ENCODE measurements at places on chromosomes 1 and 21. TPM values are rescaled to one million over a fixed set of nuclear protein-coding genes. Genes with fewer than 3 reads are reported as not detected.

OR2AJ1 gene
- total RNA-seq, result not detected

THEM4 gene
- 12.2 TPM for total RNA-seq

JTB gene
- total RNA-seq, result 281 TPM

GSTM5 gene
- total RNA-seq, result not detected

CAMK1G gene
- total RNA-seq, result not detected

KCNK2 gene
- not detected for total RNA-seq

TRIM46 gene
- total RNA-seq, result not detected

LAMB3 gene
- 120 TPM for total RNA-seq

MRPS15 gene
- 184 TPM for total RNA-seq

OR2L3 gene
- not detected for total RNA-seq

C1orf105 gene
- not detected for total RNA-seq

AMY2B gene
- total RNA-seq, result 1.2 TPM

LCE2B gene
- not detected for total RNA-seq

SYCP1 gene
- not detected for total RNA-seq

MYOG gene
- not detected for total RNA-seq

HTR6 gene
- not detected for total RNA-seq

FAM131C gene
- total RNA-seq, result 0.43 TPM

YIPF1 gene
- total RNA-seq, result 8.5 TPM

HES5 gene
- 0.28 TPM for total RNA-seq

LAD1 gene
- 238 TPM for total RNA-seq

TMEM79 gene
- 4.4 TPM for total RNA-seq

SEC16B gene
- total RNA-seq, result 1.5 TPM

GUCA2B gene
- total RNA-seq, result 0.26 TPM

PLA2G2C gene
- total RNA-seq, result not detected

ERICH3 gene
- total RNA-seq, result not detected

NBPF20 gene
- total RNA-seq, result 0.39 TPM

FCGR3A gene
- total RNA-seq, result not detected

RGS16 gene
- 5.1 TPM for total RNA-seq

CD5L gene
- total RNA-seq, result not detected

OR4F29 gene
- not detected for total RNA-seq

GBP1 gene
- 1.8 TPM for total RNA-seq

CD55 gene
- 55.0 TPM for total RNA-seq

EPHB2 gene
- total RNA-seq, result 2.0 TPM

EPS15 gene
- 9.4 TPM for total RNA-seq

KRTAP11-1 gene
- not detected for total RNA-seq

C1QC gene
- total RNA-seq, result not detected

YBX1 gene
- total RNA-seq, result 1,047 TPM

BSND gene
- total RNA-seq, result 0.10 TPM

TADA1 gene
- 5.7 TPM for total RNA-seq

HSPB7 gene
- not detected for total RNA-seq

MMEL1 gene
- total RNA-seq, result 23.0 TPM

FCRL1 gene
- 0.28 TPM for total RNA-seq

RGS7 gene
- total RNA-seq, result 0.31 TPM

SSBP3 gene
- total RNA-seq, result 18.2 TPM

MTOR gene
- total RNA-seq, result 42.5 TPM

NUP210L gene
- total RNA-seq, result not detected

CELA2B gene
- not detected for total RNA-seq

ESRRG gene
- 0.05 TPM for total RNA-seq

SMPDL3B gene
- 16.2 TPM for total RNA-seq

Data from HT-29 (cell line).